ENCODE measurements at places on chromosomes 2 and 18.

DNA sequence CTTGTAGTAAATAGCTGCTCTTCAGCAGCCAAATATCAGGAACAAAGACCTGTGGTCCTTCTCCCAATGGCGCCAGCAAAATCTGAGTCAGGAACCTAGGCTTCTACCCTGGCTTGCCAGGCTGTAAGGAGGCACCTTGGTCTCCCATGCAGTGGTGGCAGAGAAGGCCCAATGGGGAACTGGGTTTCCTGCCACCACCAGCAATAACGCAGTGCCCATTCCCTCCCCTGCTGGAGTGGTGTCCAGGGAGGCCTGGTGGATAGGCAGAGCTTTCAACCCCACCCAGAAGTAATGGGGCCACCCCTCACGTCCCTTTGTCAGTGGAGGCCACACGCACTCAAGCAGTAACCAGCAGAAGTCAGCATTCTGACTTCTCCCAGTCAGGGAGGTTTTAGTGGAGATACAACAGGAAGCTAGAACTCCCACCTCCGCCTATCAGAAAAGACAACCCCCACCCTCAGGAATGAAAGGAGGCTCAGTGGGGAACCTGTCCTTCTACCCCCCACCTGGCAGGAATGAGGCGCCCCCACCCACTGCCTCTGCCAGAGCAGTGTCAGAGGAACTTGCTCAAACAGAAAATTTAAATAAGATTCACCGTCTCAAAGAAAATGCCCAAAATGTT is 132.4 kb downstream of the COPS8 start:
- H3K4me1 ChIP-seq = no peaks in the 10 kb centered on the region
- H3K4me3 ChIP-seq = no peak overlapping the region
- no peak overlapping the region for H3K27ac ChIP-seq
- no peaks in the 10 kb centered on the region for H3K36me3 ChIP-seq
- no peak for DNase-seq

GRCh38 chr2:29159125-29159524 is 43.9 kb downstream of the CLIP4 start:
- no peak overlapping the region for H3K4me3 ChIP-seq
- H3K4me1 ChIP-seq = no peaks in the 10 kb centered on the region
- DNase-seq = no peak
- peaks cover 80% of the 10 kb centered on the region for H3K36me3 ChIP-seq
- no peak overlapping the region for H3K27ac ChIP-seq
- H3K27me3 ChIP-seq = no peaks in the 10 kb centered on the region

DNA sequence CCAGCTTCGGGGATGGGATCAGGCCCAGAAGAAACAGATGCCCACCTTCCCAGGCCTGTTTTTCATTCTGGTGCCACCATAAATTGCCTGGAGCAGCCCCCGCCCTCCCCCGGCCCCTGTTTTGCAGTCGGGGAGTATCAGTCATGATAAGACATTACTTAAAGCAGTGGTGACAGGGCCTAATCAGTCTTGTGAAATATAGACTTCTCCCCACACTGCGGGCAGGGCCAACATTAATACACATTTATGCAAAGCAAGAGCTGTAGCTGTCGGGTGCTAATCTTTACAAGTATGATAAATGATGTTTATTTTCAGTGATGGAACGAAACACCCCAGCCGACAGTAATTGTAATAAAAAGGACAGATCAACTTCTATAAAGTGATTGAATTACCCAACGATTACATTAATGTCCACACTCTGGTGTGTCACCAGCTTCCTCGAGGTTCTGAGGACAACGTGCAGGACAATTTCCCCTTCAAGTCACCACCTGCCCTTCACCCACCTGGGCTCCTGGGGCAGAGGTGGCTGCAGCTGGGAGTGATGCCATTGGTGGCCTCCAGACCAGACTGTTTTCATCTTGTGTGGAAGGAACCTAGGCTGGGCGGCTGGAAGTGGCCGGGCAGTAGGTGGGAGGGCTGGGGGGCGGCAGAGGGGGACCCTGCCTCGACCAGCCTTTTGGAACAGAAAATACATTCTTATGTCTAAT is 226.0 kb downstream of the TFCP2L1 start:
- H3K4me1 ChIP-seq = no peaks in the 10 kb centered on the region
- no peak overlapping the region for H3K27ac ChIP-seq
- H3K4me3 ChIP-seq = no peak overlapping the region
- no peaks in the 10 kb centered on the region for H3K27me3 ChIP-seq

- H3K4me1 ChIP-seq = no peaks in the 10 kb centered on the region
- no peak overlapping the region for H3K27ac ChIP-seq
- H3K4me3 ChIP-seq = no peak overlapping the region
- H3K36me3 ChIP-seq = no peaks in the 10 kb centered on the region
- H3K27me3 ChIP-seq = no peaks in the 10 kb centered on the region
Measured at GRCh38 chr18:28050545-28050944, 126.4 kb downstream of the CDH2 start.

DNA sequence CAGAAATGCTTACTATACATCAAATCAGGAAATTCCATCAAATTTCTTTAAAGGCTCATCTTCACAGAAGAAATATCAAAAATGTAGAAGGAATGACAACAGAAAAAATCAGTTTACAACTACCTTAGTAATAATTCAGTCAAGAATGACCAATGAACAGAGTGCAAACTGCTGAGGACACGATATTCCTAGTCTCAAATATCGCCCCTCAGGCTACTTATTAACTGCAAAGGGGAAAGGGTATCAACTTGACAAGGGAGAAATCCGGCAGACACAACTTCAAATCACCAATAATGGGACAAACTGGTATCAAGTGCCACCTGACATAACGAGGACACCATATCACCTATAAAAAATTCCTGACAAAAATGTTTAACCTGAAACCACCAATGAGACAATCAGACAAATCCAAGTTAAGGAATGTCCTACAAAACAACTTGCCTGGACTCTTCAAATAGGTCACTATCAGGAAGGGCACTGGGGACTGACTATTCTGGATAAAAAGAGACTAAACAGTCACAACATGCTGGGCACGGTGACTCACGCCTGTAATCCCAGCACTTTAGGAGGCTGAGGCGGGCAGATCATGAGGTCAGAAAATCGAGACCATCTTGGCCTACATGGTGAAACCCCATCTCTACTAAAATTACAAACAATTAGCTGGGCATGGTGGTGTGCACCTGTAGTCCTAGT is 12.8 kb downstream of the COX7A2L start:
- no peak for DNase-seq
- H3K4me3 ChIP-seq = no peak overlapping the region
- H3K27me3 ChIP-seq = no peaks in the 10 kb centered on the region
- H3K27ac ChIP-seq = no peak overlapping the region
- H3K4me1 ChIP-seq = no peaks in the 10 kb centered on the region
